ENCODE measurements at places on chromosomes 4 and X.

DNA sequence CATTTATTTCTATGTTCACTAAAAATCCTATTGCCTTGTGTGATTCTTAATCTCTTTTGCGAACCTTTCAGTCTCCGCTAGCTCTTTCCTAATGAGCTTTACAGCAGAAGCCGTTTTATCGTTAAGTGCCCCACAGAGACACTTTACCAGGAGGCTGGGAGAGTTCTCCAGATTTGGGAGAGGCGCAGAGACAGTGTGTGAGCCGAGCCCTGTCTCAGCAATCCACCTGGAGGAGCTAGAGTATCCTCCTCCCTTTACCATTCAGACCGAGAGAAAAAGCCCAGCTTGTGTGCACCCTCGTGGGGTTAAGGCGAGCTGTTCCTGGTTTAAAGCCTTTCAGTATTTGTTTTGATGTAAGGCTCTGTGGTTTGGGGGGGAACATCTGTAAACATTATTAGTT, 54.9 kb upstream of the MTM1 start:
- DNase-seq, result no peak

DNA sequence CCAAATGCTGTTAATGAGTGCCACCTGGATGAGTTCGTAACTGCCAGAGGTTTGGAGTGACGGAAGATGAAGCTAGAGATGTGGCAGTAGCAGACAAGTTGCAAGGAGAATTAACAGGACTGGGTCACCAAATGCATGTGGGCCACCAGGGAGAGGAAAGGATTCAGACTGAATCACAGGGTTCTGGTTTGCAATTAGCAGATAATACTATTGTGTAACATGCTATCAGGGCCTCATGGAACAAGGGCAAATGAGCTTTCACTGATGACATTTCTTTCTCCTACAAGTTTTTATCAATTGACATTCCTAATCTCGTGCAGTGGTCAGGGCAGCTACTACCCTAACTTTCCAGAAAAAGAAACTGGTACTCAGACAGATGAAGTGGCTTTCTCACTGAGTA, 21.4 kb downstream of the GAB3 start:
- no peak for DNase-seq

DNA sequence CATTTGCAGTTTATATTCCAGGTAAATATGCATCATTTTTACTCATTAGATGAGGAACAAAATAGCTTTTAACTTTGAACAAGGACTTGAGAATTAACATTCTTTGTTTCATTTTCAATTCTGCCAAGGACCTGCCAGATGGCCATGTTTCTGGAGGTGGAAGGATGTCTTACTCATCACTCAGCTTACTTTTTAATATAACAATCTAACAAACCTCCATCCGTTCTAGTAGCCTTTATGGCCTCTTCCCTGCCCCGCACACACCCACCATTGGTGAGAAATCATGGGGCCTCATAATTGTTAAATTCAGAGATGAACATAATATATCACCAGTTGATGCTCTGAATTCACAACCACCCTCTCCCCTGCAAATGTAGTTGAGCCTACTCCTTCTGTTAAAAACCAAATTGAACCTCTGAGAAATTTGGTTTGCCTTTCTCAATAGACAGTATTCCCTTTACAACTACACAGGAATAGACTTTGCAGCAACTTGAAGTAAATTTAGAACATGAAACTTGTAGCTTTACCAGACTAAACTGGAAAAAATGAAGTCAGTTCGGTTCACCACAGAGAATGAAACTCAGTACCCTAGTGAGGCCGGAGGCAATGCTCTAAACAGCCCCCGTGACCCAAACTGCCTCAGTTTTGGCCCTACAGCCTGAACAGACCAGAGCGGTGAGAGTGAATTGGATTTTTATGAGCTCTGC, 50.1 kb upstream of the ACSL4 start:
- DNase-seq, result no peak

DNA sequence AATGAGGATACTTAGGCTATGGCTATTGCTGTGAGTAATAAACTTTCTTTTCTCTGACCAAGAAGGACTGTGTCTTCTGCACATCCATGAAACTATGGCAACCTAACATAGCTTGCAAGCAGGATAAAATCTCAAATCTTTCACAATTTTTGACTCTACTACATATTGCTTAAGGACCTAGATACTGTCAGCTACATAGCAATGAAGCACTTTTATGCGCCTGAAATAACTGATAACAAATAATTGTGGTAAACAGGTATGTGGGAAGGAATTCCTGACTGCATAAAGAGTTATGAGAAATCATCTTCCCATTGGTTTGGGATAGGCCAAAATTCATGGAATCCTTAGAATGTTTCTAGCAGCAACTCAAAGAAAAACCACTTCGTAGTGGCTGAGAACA, 41.2 kb upstream of the PDGFC start:
- DNase-seq, result no peak

DNA sequence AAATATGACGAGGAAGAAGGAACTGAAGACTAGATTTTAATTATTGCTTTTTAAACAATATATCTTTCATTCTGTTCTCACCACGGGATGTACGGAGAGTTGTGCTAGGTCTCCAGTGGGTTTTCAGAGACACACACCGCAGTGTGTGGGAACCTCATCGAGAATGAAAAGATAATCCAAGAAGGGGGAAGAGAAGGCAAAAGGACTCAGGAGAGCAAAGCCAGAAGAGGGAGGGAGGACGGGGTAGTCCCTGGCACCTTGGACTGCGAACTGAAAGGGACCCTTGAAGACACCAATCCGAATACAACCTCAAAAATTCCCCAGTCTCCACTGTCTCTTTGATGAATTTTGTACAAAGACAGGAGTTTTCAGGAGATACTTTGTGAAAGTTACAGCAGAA, 932 bp upstream of the LEF1 start:
- no peak for DNase-seq

DNA sequence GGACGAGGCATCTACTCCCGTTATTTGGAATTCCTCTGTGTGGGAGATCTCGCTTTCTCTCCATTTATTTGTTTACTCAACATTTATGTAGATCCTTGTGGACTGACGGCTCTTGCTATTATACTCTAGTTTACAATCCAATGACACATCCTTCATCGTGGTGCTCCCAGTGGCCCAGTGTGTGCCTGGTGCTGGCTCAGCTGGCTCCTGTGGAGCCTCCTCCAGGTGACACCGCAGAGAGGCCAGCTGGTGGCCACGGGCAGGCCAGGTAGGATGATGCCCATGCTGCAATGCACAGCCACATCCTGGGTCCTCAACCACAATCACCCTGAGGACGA, 84.0 kb upstream of the AFAP1 start:
- no peak for DNase-seq

- no peak for DNase-seq
Measured at GRCh38 chrX:22800360-22800759, 199.4 kb upstream of the DDX53 start.

- DNase-seq, result no peak
Measured at GRCh38 chrX:25020391-25020904, 4.7 kb upstream of the ARX start.
